Thyroid gland (tissue), 4 donors: ENCODE measurements at places on chromosomes 2 and 18. TPM values are rescaled to one million over a fixed set of nuclear protein-coding genes. Genes with fewer than 3 reads are reported as not detected.

The SCG2 gene
- 0.94 TPM for total RNA-seq

The L3MBTL4 gene
- total RNA-seq = 19.4 TPM

The PJVK gene
- 4.5 TPM for total RNA-seq

The WIPF1 gene
- total RNA-seq = 17.7 TPM

DNA sequence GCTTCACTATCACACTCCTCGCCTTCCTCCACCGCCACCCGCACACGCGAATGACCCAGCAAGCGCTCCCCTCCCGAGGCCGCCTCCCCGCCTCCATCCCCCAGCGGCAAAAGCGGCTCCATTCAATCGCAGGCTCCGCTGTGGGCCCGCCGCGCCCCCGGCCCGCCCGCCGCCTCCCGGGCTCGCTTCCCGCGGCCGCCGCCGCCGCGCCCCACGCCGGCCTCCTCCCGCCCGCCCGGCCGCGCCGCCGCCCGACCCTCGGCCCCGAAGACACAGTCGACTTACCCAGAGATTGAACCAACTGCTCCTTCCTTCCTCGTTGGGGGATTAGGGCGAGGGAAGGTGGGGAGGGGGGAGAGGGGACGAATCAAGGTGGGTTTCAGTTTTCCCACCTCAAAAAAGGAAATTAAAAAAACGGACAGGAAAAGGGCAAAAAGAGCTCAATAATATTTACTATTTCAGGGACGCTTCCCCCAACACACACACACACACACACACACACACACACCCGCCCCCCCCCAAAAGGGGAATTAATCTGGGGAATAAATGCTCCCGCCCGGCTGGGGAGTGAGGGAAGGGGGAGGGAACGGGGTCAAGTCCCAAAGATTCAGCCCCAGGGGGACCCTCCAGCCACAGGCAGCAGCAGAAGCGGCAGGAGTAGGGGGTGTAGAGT is 743 bp downstream of the XPO1 start:
- DNase-seq = peak; percentile 51

DNA sequence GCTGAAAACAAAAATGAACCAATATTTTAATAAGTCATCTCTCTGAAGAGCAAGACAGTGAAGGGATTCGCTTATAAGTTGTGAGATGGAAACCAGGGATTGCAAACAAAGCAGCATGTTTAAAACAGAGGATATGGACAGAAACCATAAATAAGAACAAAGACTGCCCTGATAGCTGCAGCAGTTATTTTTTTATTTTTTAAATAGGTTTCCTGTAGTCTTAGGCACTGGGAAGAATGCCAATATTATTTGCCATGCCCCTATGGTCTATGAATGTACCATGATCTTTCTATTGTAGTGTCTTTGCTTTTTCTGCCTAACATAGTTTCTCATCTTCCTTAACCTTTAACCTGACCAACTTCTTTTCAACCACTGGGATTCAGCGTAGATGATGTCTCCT is 1334.0 kb upstream of the NRXN1 start:
- DNase-seq = no peak

- DNase-seq = no peak
Observed at GRCh38 chr2:235500761-235501672, 7.2 kb downstream of the AGAP1 start.

The KIF1A gene
- total RNA-seq = 1.7 TPM

The MC2R gene
- total RNA-seq = not detected

- DNase-seq = peak; percentile 74
Observed at GRCh38 chr2:43100883-43101662, 125.3 kb downstream of the ZFP36L2 start.

GRCh38 chr2:212987492-212987891 is 163.9 kb downstream of the IKZF2 start:
- DNase-seq = no peak

The CCDC74A gene
- total RNA-seq = 7.7 TPM

DNA sequence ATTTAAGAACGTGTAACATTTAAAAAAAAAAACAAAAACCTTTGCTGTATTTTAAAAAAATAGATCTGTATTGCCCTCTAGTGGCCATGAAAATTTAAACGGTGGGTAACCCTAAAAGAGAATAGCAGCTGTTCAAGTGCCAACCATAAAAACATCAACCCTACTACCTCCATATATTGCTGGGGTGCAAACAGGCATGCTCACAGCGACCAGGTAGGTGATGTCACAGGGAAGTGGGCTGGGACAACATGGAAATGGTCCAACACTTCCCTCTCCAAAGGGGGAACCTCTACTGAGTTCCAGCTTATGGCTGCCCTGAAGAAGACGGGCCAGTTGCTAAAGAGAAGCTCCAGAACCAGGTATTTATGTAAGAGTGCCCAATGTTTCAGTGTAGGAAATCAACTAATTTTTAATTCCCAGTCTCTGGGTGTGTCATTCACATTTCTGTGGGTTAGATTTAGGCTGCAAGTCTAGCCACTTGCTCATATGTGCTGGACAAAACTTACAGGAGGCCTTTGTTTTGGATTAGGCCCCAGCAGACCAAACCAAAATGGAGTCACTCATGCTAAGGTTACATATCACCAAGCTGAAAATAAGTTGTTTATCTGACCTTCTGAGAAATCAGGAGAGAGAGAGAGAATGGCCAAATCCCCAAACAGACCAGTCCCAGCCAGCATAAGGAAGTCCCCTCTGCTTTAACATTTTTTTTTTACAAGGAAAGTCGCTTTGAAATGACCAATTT is 54.5 kb downstream of the SKA1 start:
- no peak for DNase-seq

- no peak for DNase-seq
Observed at GRCh38 chr2:232951891-232952290, 61.2 kb downstream of the NGEF start.

DNA sequence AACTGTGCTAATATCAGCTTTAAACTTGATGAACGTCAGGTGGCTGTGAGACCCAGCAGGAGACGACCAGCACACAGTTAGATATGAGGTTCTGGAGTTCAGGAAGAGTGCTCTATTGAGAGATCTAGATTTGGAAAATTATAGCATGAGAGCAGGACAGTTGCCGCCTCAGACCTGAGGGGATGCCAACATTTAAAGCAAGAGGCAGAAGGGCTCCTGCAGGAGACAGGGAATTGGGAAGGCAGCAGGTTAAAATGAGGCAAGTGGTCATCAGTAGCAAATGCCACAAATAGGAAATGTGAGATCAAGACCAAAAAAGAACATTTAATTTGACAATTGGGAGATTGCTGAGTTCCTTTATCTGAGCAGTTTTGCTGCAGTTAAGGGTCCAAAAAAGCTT is 471.9 kb downstream of the TGIF1 start:
- DNase-seq = no peak

DNA sequence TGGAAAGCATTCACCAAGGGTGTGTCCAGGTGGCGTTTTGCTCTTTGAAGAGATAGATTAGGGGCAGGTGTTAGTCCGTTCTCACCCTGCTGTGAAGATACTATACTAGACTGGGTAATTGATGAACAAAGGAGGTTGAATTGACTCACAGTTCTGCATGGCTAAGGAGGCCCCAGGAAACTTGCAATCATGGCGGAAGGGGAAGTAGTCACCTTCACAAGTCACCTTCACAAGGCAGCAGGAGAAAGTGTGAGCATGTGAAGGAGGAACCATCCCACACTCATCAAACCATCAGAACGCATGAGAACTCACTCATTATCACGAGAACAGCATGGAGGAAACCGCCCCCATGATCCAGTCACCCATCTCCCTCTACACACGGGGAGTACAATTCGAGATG is 135.7 kb upstream of the NFATC1 start:
- DNase-seq = no peak

- no peak for DNase-seq
Observed at GRCh38 chr2:167607211-167607610, 640.2 kb downstream of the STK39 start.

DNA sequence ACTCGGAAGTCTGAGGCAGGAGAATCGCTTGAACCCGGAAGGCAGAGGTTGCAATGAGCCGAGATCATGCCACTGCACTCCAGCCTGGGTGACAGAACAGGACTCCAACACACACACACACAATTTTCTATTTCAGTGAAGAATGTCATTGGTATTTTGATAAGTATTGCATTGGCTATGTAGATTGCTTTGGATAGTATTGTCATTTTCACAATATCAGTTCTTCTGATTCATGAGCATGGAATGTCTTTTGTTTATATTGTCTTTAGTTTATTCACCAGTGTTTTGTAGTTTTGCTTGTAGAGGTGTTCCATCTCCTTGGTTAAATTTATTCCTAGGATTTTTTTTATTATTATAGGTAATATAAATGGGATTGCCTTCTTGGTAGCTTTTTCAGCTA is 693.4 kb upstream of the SYT4 start:
- DNase-seq = no peak

The TYMS gene
- 0.67 TPM for total RNA-seq

- DNase-seq = no peak
Observed at GRCh38 chr2:98359986-98360385, 13.7 kb downstream of the CNGA3 start.

The UPP2 gene
- not detected for total RNA-seq

The OSR1 gene
- 6.8 TPM for total RNA-seq

DNA sequence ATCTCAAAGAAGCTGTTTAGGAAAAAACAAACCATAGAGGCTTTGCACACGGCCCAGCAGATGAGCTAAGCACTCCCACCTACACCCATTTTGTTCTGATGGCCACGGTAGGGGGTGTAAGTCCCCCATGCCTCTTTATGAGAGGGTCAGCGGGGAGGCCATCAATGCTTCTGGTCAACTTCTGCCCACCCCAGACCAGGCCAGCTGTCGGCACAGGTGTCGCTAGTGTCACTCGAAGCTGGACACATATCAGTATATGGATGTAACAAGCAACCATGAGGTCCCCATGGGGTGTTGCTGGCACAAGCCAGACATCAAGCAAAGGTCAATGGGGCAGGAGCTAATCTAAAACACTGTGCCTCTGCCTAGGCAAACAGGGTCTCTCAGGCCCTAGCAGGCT is 23.7 kb upstream of the SLC35F6 start:
- no peak for DNase-seq

DNA sequence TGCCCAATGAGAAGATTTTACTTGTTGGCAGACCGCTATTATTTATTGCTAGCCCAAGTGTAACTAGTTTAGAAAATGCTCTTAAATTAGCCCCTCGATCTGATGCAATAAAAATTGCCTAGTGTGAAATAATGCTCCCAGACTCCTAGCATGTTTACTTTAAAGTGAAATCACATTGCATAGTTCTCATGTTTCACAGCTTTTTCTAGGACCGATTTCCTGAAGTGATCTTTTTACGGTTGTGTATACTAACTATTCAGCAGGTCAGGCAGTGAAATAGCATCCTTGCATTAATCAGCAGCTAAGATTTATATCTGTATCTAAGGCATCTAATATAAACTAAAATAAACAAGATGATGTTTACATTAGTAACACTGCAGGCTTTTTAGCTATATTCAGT is 52.4 kb downstream of the PMS1 start:
- no peak for DNase-seq

DNA sequence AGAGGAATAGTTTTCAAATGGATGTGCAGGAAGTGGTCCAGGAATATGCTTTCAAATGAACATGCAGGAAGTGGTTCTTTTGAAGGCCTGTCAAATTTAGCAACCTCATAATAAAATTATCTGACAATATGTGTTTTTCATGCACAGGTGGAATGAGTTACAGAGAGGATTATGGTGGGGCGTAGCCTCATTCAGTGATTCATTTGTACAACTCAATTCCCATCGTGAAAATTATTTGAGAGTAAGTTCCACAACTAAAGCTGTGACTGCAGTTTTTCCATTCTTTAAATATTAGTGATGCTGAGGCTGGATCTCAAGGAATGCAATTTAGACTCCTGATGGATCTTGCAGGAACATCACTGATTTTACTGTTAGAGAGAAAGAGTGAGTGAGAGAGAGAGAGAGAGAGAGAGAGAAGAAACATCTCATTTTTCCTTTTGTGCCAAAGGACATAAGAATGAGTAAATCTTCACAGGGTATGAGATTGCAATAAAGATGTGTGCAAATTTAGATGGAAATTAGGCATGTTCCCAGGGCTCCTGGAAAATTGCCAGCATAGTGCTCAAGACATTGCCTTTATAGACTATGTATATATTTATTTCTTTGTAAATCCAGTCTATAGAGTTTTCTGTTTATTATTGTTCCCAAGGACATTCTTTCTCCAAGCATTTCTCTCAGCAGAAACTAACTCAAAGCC is 394.9 kb upstream of the ZEB2 start:
- DNase-seq = no peak

DNA sequence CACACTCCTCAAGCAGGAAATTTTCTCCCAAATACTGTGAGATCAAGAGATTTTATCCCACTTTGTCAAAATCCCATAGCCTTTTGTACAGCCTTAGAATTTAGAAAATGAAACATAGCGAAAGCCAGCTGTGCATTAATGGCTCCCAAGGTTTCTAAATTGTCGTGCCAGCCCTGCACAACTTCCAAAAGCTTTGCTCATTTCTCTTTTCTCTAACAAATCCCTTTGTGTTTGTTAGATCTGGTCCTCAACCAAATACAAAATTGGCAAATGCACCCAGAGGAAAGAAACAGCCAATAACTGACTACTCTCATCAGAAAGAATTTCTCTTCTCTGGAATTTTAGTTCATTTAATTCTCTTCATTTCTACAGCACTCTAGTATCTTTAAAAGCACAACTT is 361.1 kb downstream of the INSIG2 start:
- DNase-seq = no peak

The GAL3ST2 gene
- total RNA-seq = not detected

GRCh38 chr18:35110059-35110458 is 68.8 kb downstream of the MAPRE2 start:
- no peak for DNase-seq

The IL1RN gene
- 1.3 TPM for total RNA-seq

DNA sequence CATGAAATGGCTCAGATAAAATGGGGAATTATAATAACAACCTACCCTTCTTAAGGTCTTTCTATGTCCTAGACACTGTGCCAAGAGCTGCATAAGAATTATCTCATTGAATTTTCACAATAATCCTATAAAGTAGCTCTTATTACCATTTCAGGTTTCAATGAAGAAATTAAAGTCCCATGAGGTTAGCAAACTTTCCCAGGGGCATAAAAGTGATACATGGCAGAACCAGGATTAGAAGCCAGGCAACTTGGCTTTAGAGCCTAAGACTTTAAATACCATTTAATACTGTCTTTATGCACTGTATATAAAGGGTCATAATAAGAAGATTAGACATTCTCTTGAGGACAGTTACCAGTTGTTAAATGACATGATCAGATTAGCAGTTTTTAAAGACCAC is 130.1 kb downstream of the GCA start:
- no peak for DNase-seq

DNA sequence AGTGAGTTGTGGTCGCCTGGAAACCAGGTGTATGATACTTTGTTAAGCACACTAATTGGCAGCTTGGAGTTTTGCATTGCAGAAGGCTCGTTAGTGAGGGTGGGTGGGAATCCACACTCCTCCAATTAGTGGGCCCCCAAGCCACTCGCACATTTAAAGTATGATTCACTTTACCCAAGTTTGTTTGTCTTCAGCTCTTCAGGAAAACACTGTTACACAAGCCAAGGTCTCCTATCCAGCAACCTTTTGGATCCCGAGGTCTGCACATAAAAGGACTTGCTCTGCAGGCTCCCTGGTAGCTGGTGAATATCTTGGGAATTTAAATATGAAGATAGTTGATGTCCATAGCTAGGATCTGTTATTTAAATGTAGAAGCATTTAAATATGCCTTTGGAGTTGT is 66.1 kb downstream of the NPAS2 start:
- DNase-seq = no peak
